ENCODE measurements at places on chromosomes 5 and 9. TPM values are rescaled to one million over a fixed set of nuclear protein-coding genes. Genes with fewer than 3 reads are reported as not detected.

DNA sequence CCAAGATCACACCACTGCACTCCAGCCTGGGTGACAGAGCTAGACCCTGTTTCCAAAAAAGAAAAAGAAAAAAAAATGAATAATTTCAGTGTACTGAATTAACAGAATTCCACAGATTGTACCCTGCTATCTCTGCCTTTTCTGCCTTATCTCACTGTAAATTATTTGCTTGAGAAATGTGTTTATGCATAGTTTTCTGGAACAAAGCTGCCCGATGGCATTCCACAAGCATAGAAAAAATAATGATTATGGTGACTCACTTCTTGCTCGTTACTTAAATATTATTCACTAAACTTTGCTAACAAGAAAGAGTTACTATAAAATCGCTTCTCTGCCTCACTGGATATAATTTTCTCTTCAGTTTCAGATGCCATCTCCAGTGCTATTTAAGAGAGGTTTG lies 88.7 kb upstream of the FAM169A start:
- no peak for DNase-seq

Gene RFESD
- 0.98 TPM for polyA plus RNA-seq

Gene FAM200C
- polyA plus RNA-seq, result 0.36 TPM

- peak; percentile 79 for DNase-seq
These were observed 1.3 kb downstream of the MAP3K1 start for GRCh38 chr5:56816546-56817081.

Gene ANGPTL2
- not detected for polyA plus RNA-seq

GRCh38 chr9:97300586-97300985 lies 6.9 kb upstream of the CCDC180 start:
- no peak for DNase-seq

Gene ELAVL2
- not detected for polyA plus RNA-seq

DNA sequence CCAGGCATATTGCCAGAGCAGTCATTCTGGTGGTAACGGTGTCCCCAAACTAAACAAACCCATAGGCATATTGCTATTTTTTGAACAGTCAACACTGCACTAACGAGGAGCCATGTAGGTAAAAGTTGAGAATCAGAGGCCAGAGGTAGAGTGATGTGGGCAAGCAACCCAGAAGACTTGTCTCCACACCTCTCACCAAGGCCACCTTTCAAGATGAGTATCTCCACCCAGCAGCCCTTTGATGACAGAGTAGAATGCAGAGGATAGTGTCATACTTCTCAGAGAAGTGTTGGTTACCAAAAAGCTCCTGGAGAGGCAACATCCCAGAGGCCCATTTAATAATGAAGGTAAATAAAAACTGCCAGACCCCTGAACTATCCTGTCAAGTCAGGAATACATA lies 63.9 kb downstream of the FCHO2 start:
- peak; percentile 3 for DNase-seq
